ENCODE measurements at places on chromosomes 3 and 15.

- DNase-seq, result peak; percentile 75
Observed at GRCh38 chr3:158470944-158471638, 99.9 kb upstream of the MLF1 start.

DNA sequence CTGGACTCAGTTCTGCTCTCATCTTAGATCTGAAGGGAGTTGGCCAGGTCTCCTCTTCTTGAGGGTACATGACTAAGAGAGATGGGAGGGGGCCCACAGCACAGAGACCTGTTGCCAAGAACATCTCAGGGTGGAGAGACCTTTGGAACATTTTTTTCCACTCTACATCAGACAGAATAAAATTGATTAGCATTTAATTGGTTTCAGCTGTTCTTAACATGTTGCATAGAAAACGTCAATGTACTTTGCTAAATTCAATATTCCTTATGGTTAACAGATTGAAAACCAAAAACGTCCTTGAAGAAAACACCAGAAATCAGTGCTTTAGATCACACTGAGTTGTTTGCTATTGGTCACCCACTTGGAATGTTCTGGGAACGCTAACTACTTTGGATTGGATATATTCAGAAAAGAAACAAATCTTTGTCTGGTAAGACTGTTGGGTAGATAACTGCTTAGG lies 36.4 kb upstream of the FSTL1 start:
- peak; percentile 96 for DNase-seq

- no peak for DNase-seq
Observed at GRCh38 chr3:30832961-30833575, 61.4 kb downstream of the GADL1 start.

GRCh38 chr3:16828815-16829214 lies 55.9 kb upstream of the PLCL2 start:
- peak; percentile 36 for DNase-seq

DNA sequence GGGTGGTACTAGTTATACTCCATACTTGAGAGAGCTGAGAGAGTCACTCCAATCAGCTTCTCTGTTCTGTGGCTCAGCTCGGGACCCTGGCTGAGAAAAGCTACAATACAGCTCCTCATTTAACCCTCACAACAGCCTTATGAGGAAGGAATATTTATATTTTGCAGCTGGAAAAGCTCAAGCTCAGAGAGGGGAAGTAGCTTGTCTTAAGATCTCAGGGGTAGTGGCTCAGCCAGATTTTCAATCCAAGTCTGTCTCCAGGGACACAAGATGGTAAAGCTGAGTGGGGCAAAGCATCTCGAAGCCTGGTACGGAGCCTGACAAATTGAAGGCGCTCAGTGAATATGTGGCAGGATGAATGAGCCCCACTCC lies 14.8 kb downstream of the SCAMP2 start:
- DNase-seq, result no peak

Measured in fibroblast of upper back skin (primary cell).